ENCODE measurements at places on chromosomes 5 and 9. TPM values are rescaled to one million over a fixed set of nuclear protein-coding genes. Genes with fewer than 3 reads are reported as not detected.

- H3K4me1 ChIP-seq, result peaks cover 32% of the 10 kb centered on the region
- H3K27ac ChIP-seq, result no peak overlapping the region
- peaks cover 25% of the 10 kb centered on the region for H3K36me3 ChIP-seq
- H3K4me3 ChIP-seq, result no peak overlapping the region
- H3K27me3 ChIP-seq, result peaks cover 44% of the 10 kb centered on the region
- DNase-seq, result no peak
These were observed 53.4 kb upstream of the IL6ST start for GRCh38 chr5:56048124-56048523.

DNA sequence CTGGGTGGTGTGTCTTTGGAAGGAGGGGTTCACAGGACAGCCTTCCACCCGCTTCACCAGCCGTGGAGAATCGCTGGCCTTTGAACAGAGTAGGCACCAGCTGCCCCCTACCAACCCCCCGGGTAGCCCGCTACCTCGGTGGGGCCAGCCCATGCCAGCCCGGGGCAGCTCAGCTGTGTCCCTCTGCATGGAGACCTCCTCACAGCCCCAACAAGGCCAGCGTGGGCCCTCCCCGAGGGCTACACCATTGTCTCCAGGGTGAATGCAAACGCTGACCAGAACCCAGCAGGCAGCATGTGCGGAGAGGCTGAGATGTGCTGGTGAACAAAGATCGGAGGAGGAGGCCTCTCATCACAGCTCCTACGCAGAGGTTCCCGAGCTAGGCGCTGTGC, 51.9 kb downstream of the LMX1B start:
- H3K4me1 ChIP-seq, result no peaks in the 10 kb centered on the region
- peaks cover 22% of the 10 kb centered on the region for H3K27me3 ChIP-seq
- no peaks in the 10 kb centered on the region for H3K36me3 ChIP-seq

- peaks cover 6% of the 10 kb centered on the region for H3K36me3 ChIP-seq
- H3K4me1 ChIP-seq, result peaks cover 15% of the 10 kb centered on the region
- H3K27me3 ChIP-seq, result peaks cover 5% of the 10 kb centered on the region
- peak; percentile 13 for DNase-seq
- H3K27ac ChIP-seq, result no peak overlapping the region
- no peak overlapping the region for H3K4me3 ChIP-seq
These were observed 112.6 kb downstream of the TMC1 start for GRCh38 chr9:72633966-72634365.

DNA sequence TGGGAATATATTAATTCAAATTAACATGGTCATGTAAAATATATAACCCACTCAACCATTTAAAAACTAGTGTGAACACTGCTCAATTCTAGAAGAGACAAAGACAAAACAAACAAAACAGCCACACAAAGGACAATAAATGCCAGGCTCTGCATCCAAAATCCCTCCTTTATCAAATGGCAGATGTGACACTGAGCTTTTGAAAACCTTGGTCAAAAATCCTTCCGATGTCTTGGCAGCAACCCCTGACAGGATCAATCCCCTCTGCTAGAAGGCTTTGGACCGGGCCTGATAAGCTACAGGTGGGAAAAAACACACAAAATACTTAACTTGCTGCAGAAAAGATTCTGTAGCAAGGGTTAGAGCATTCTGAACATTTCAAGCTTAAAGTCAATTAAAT, 61.5 kb downstream of the ZFR start:
- H3K4me3 ChIP-seq, result no peak overlapping the region
- H3K27ac ChIP-seq, result no peak overlapping the region
- H3K4me1 ChIP-seq, result peaks cover 6% of the 10 kb centered on the region

IFNA13 gene
- not detected for total RNA-seq

- H3K4me1 ChIP-seq, result peaks cover 15% of the 10 kb centered on the region
- DNase-seq, result peak; percentile 63
These were observed 44.0 kb downstream of the ROR2 start for GRCh38 chr9:91905991-91906469.

GRCh38 chr9:72575666-72576065, 54.3 kb downstream of the TMC1 start:
- no peak overlapping the region for H3K4me3 ChIP-seq
- no peak overlapping the region for H3K27ac ChIP-seq
- peaks cover 2% of the 10 kb centered on the region for H3K27me3 ChIP-seq
- no peak for DNase-seq
- no peaks in the 10 kb centered on the region for H3K36me3 ChIP-seq

GRCh38 chr5:67897431-67897830, 318.1 kb upstream of the PIK3R1 start:
- no peak overlapping the region for H3K4me3 ChIP-seq
- H3K27ac ChIP-seq, result no peak overlapping the region
- no peak for DNase-seq
- H3K27me3 ChIP-seq, result no peaks in the 10 kb centered on the region
- H3K36me3 ChIP-seq, result no peaks in the 10 kb centered on the region

PRELID2 gene
- 5.6 TPM for total RNA-seq

DNA sequence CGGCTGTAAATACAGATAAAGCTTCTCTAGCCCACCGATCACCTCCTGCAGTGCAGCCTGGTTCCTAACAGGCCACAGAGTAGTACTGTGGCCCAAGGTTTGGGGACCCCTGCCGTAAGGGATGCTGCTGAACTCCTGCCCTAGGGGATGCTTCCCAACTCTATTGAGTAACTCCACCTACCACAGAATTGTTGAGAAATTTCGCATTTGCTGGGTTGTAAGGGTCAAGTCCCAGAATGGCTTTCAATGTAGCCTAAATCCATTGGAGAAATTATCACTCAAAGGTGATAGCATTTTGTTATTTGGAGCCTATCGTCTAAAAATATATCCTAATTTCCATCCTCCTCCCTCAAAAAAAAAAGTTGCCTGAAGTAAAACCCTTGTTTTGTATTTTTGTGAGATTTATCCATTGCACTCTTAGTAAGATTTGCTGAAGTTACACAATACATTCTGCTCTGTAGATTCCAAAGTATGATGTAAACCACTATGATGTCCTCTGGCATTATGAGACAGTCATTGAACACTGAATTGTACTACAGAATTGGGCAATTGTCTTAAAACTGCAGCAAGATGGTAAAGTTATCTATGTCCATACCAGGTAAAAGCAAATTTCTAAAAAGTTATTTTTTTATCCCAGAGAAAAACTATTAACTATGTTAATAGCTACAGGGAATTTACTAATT, 14.0 kb downstream of the ACTBL2 start:
- DNase-seq, result no peak
- H3K4me3 ChIP-seq, result no peak overlapping the region
- H3K36me3 ChIP-seq, result no peaks in the 10 kb centered on the region

DNA sequence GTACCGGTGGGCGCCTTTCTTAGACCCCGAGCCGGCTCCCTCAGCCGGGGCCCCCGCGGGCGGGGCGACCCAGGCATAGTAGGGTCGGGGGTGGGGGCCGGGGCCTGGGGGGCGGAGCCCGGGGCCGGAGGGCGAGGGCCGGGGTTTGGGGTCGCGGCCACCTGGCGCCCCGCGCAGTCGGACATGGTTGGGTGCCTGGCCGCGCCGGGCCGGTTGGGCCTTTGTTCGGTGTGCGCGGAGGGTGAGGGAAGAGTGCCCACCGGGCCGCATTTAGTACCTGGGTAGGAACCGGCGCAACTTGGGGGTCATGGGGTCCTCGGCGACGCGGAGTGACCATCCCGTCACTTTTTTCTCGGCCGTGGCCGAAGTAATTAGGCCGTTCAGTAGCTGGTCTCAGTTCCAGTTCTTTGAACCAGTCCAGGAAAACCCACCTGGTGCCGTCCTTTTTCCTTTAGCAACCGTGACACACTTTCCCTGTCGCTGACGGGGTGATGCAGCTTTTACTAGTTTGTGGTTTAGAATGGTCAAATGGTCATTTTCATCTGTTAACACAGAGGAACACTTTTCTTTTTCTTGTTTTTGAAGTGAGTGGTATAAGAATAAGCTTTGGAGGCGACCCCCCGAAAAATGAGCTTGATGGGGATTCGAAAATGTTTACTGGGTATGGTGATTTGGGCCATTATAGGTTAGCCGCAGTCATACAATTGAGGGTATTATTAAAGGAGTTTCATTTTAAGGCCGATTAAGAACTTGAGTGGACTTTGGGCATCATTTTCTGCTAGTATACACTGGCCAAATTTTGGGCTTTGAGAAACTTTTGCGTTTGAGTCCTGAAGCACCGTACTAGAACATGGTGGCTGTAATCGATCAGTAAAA, 589 bp downstream of the CKS2 start:
- H3K27ac ChIP-seq, result peak overlapping the region; percentile 100
- no peak for DNase-seq
- peaks cover 66% of the 10 kb centered on the region for H3K36me3 ChIP-seq
- H3K27me3 ChIP-seq, result no peaks in the 10 kb centered on the region

DNA sequence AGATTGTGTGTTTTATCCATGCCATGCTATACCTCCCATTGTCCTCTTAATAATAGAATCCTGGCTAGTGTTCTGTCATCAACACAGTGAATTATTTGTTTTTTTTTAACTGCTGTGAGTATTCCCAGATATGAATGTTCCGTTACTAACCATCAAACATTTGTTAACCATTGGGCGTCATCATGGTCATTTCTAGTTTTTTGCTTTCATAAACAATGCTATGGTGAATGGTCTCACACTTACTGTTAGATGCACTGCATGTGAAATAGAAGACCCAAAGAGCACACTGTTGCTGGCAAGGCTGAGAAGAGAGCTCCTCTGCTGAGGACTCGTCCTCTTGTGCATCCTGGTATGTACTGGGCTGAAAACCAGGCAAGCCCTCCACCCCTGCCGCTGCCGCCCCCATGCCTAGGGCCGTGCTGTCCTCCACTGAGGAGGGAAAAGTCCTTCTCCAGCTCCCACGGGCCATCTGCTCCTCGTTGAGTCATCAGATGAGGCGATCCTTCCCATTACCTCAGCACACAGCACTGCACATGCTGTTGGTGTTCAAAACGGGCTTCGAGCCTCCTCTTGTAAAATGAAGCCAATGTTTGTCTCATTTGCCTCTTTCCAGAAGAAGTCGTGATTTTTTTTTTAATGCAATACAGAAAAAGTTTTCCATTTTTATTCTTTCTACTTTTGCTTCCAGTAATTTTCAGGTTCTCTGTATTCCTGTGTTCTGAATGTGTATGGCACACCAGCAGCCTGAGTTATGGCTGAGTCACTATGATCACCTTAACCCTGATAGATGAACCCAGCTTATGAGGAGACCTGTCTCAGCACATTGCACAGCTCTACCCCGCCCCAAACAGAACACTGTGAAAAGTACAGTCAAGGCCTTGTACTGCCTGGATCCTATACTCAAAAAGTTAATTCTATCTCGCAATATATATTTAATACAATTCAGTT, 219.0 kb downstream of the AOPEP start:
- H3K4me3 ChIP-seq, result no peak overlapping the region
- H3K36me3 ChIP-seq, result no peaks in the 10 kb centered on the region
- H3K27me3 ChIP-seq, result no peaks in the 10 kb centered on the region
- peaks cover 9% of the 10 kb centered on the region for H3K4me1 ChIP-seq
- no peak for DNase-seq

GRCh38 chr5:75639535-75640311, 28.5 kb downstream of the ANKDD1B start:
- no peak for DNase-seq
- H3K4me3 ChIP-seq, result no peak overlapping the region
- no peaks in the 10 kb centered on the region for H3K27me3 ChIP-seq
- no peak overlapping the region for H3K27ac ChIP-seq

DNA sequence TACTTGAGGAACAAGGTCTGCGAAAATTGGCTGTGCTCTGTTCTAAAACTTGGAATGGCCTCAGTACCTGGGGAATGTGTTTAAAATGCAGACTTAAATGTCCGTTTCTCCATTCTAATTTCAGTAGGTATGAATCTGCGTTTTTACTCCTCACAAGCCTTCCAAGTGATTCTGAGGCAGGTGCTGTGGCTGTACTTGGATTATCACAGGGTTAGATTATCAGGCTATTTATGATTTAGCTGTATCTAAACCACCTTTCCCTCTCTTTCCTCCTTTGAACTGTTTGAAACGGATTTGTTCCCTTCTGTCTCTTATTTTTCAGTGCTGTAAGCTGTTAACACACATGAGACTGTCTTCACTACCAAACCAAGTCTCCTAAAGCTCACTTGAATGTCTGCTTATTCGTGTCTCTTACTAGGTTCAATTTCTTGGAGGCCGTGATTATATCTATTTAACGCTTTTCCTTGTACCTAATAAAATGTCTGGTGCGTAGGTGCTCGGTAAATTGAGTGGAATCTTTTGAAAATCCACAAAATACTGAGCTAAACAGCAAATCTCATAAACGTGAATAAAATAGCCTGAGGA, 714 bp upstream of the CETN3 start:
- peaks cover 14% of the 10 kb centered on the region for H3K36me3 ChIP-seq
- no peak for DNase-seq
- H3K4me1 ChIP-seq, result peaks cover 14% of the 10 kb centered on the region
- no peak overlapping the region for H3K27ac ChIP-seq
- no peak overlapping the region for H3K4me3 ChIP-seq

IGIP gene
- total RNA-seq, result 2.3 TPM

PAPPA gene
- not detected for total RNA-seq

PCDHGA8 gene
- total RNA-seq, result 0.07 TPM

DNA sequence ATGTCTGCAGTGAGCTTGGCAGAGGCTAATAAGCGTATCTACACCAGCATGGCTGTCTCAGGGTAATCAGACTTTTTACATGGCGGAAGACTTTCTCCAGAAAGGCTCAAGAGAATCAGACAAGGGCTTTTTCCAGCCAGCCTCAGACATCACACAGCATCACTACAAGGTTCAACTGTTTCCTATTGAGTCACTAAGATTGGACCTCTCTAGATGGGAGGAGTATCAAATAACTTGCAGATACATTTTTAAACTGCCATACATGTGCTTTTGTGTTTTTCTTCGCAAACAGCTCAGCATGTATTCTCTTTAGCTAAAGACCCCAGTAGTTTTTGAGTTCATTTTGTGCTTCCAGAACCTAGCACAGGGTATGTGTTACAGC, 22.9 kb upstream of the PIK3R1 start:
- H3K4me3 ChIP-seq, result no peak overlapping the region
- no peaks in the 10 kb centered on the region for H3K4me1 ChIP-seq
- no peak overlapping the region for H3K27ac ChIP-seq
- H3K27me3 ChIP-seq, result peaks cover 7% of the 10 kb centered on the region
- DNase-seq, result no peak
- H3K36me3 ChIP-seq, result no peaks in the 10 kb centered on the region

DNA sequence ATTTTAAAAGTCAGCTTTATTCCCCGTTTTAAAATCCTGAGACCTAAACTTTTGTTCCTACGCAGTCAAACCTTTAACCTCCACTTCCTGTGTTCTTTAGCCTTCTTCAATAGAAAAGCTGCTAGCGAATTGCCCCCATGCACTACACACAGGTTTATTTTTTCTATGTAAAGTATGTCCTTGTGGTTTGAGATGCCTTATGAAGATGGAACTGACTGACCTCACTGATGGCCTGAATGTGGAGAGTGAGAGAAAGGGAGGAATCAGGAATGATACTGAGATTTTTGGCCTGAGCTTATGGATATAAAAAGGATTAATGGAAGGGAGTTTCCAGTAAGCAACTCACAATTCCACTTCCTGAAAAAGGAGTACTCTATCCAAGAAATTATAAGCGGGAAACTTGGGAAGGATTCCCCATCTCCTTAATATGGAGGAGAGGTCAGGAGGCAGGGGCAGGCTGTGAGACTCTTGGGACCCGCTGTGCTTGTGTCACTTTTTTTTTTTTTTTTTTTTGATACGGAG, 89.5 kb downstream of the UGCG start:
- H3K27ac ChIP-seq, result no peak overlapping the region
- peaks cover 15% of the 10 kb centered on the region for H3K4me1 ChIP-seq
- no peak for DNase-seq
- H3K4me3 ChIP-seq, result no peak overlapping the region
- no peaks in the 10 kb centered on the region for H3K36me3 ChIP-seq

Data from activated T-helper 2 cell treated with anti-CD3 and anti-CD28 coated beads, Interferon-gamma antibody, Interleukin-2, Interleukin-4, amounts not matched to agents 10 μg/mL and 5 μg/mL and 100 μg/mL, durations not matched to agents 14 hours and 24 hours and 36 hours (primary cell).